ENCODE measurements at places on chromosomes 16 and 17. TPM values are rescaled to one million over a fixed set of nuclear protein-coding genes. Genes with fewer than 3 reads are reported as not detected.
A peak's percentile ranks its signal among the peaks of the same experiment; 100 is the strongest.

GRCh38 chr16:61590577-61590976 is 445.7 kb downstream of the CDH8 start:
- no peak overlapping the region for H3K4me3 ChIP-seq
- peaks cover 2% of the 10 kb centered on the region for H3K27me3 ChIP-seq
- H3K36me3 ChIP-seq: no peaks in the 10 kb centered on the region
- no peak for DNase-seq
- H3K27ac ChIP-seq: no peak overlapping the region
- no peaks in the 10 kb centered on the region for H3K4me1 ChIP-seq

GRCh38 chr17:47277921-47278320 is 24.3 kb downstream of the ITGB3 start:
- H3K27me3 ChIP-seq: no peaks in the 10 kb centered on the region
- H3K27ac ChIP-seq: peak overlapping the region; percentile 100
- H3K4me3 ChIP-seq: no peak overlapping the region
- no peak for DNase-seq
- no peaks in the 10 kb centered on the region for H3K36me3 ChIP-seq
- peaks cover 64% of the 10 kb centered on the region for H3K4me1 ChIP-seq

GRCh38 chr17:80419255-80419654 is 4.3 kb downstream of the ENDOV start:
- DNase-seq: no peak
- H3K4me3 ChIP-seq: no peak overlapping the region
- no peaks in the 10 kb centered on the region for H3K27me3 ChIP-seq

DNA sequence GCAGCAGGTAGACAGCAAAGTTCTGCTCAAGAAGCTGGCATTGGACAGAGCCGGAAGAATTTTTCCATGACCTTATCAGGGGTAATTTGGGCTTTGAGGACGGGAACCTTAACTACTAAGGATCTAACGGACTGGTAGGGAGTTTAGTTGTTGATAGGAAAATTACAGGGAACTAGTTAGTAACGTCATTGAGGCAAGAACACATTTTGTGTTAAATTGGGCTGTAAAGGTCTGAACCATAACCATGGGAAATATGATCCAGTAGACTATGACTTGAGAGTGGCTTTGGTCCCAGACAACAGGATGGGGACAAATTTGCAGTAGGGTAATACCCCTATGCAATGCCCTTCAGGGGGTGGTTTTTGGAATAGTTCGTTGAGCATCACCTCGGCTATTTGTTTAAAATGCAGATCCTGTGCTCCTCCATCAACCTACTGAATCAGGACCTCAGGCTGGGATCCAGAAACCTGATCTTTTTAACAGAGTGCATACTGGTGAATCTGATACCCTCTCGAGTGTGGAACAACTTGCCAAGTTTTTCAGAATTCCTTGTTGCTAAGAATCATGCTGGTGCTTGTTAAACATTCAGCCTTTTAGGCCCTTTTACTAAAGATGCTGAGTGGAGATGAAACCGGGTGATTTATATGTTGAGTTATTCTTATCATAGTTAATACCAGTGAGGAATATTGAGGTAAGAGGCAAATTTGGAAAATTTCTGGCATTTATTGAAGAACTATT is 255.1 kb downstream of the MAP2K6 start:
- no peak for DNase-seq
- no peaks in the 10 kb centered on the region for H3K4me1 ChIP-seq
- no peaks in the 10 kb centered on the region for H3K27me3 ChIP-seq
- no peaks in the 10 kb centered on the region for H3K36me3 ChIP-seq
- H3K27ac ChIP-seq: no peak overlapping the region

DNA sequence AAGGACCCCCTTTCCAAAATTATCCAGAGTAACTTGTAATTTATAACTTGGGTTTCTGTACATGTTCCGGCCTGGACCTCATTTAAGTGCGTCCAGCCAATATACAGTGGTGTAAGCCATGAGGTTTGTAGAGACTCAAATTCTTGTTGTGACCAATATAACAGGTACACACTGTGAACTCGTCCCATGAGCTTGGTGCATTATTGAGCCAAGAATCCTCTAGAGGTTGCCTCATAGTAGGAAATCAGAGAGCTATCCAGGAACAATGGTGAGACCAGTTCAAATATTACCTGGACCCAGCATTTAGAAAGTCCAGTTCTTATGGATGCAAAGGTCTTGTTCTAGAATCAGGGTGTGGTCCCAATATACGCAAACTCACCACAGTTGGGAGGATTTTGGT is 138.2 kb downstream of the NPIPB5 start:
- no peak overlapping the region for H3K4me3 ChIP-seq
- H3K36me3 ChIP-seq: no peaks in the 10 kb centered on the region
- no peak overlapping the region for H3K27ac ChIP-seq
- no peak for DNase-seq
- peaks cover 7% of the 10 kb centered on the region for H3K27me3 ChIP-seq

- peaks cover 3% of the 10 kb centered on the region for H3K27me3 ChIP-seq
- H3K36me3 ChIP-seq: no peaks in the 10 kb centered on the region
- no peak for DNase-seq
- no peak overlapping the region for H3K27ac ChIP-seq
Measured at GRCh38 chr16:26649381-26650045, 417.2 kb upstream of the C16orf82 start.

DNA sequence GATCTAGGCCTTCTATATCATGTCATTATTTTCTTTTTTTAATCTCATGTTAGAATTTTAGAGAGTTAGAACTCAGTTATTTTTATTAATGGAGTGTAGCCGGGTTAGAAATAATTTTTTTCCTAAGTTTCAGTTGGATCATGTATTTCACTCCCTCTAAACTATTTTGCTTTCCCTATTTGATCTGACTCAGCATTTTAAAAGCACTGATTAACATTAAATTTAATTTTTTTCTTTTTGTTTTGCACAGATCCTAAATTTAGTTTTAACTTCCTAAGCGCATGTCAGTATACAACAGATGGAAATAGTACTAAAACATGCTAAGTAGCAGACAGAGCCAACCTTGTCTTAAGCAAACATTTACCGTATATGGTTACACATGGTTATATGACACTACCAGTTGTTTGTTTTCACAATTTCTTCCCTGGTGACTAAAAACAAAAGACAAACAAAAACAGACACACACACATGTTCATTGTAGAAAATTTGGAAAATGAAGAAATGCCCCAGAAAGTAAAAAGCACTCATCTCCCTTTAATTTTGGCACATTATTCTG is 33.6 kb upstream of the RAB11FIP4 start:
- DNase-seq: no peak
- no peak overlapping the region for H3K27ac ChIP-seq
- no peaks in the 10 kb centered on the region for H3K4me1 ChIP-seq
- no peak overlapping the region for H3K4me3 ChIP-seq

DNA sequence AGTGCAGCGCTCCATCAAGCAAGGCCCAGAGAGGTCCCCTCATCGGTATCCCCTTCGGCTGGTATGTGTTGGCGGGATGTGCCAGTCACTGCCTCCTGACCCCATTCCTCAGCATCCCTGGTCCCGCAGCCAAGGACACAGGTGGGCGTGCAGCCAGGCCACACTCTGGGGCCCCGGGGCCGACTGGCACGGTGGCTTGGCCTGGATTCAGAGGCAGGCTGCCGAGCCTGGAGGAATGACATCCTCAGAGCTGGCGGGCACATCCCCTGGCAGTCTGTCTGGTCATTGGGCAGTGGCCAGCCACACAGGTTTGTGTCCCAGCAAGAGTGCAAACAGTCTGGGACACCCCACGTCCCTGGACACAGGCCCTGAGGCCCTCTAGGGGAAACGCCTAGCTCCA is 111.1 kb downstream of the SDK2 start:
- no peaks in the 10 kb centered on the region for H3K27me3 ChIP-seq
- H3K4me1 ChIP-seq: peaks cover 31% of the 10 kb centered on the region
- no peak for DNase-seq
- H3K27ac ChIP-seq: no peak overlapping the region
- no peaks in the 10 kb centered on the region for H3K36me3 ChIP-seq

DNA sequence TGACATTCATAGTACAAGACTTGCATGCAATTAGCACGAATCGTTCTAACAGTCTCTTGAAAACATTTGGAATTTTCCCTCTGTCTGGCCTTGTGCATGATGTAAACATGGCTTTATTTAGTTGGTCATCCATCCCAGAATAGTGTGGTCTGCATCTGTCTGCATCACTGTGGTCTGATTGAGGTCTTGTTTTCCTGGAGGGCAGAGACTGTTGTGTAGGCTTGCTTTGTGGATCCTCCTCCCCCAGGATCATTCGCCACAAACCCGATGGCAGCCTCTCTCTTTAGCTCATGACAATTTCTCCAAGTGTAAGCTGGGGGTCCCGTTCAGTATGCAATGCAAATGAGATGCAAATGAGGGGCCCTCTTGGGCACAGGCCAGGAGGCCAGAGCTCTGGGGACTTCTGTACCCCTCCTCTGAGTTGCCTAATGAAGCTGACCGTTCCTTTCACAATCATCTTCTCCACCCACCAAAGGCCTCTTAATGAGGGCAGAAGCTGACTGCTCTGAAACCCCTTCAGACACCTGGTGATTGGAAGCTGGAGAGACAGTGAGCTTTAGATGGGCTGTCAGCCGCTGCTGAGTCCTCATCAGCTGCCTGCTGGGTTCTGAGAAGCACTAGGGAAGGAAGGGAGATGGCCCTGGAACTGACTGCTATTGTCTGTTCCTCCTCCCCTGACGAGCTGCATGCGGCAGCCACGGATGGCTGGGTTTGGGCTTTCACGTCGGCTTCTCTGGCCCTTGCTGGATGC is 201.2 kb upstream of the CACNG3 start:
- no peaks in the 10 kb centered on the region for H3K36me3 ChIP-seq
- no peak overlapping the region for H3K27ac ChIP-seq
- H3K4me3 ChIP-seq: no peak overlapping the region
- DNase-seq: no peak
- H3K4me1 ChIP-seq: no peaks in the 10 kb centered on the region

- peaks cover 67% of the 10 kb centered on the region for H3K4me1 ChIP-seq
- H3K27me3 ChIP-seq: no peaks in the 10 kb centered on the region
- H3K4me3 ChIP-seq: peak overlapping the region; percentile 19
- no peaks in the 10 kb centered on the region for H3K36me3 ChIP-seq
- DNase-seq: no peak
- H3K27ac ChIP-seq: peak overlapping the region; percentile 91
Measured at GRCh38 chr17:78736526-78737079, 45.5 kb downstream of the CYTH1 start.

- no peaks in the 10 kb centered on the region for H3K27me3 ChIP-seq
- no peak overlapping the region for H3K4me3 ChIP-seq
- no peak overlapping the region for H3K27ac ChIP-seq
- DNase-seq: no peak
Measured at GRCh38 chr16:2500918-2501750, 12.6 kb upstream of the ATP6V0C start.

- H3K4me3 ChIP-seq: peak overlapping the region; percentile 79
- peaks cover 4% of the 10 kb centered on the region for H3K36me3 ChIP-seq
- H3K27ac ChIP-seq: peak overlapping the region; percentile 28
- no peaks in the 10 kb centered on the region for H3K27me3 ChIP-seq
- no peak for DNase-seq
- peaks cover 25% of the 10 kb centered on the region for H3K4me1 ChIP-seq
Measured at GRCh38 chr16:4537376-4538343, 913 bp downstream of the CDIP1 start.

DNA sequence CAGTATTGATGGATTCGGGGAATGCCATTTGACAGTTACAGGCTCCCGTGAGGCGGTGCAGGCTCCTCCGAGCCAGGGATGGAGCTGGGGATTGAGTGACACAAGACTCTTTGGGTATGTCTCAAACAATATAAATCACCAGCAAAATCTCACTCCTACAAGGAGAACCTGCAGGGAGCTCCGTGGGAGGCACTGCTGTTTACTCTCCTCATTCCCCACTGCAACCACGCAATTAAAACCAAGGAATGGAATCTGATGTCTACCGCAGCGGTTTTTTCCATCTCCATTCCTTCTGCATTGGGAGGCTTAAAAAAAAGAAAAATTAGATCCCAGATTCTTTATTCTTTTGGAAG is 157.9 kb downstream of the WWOX start:
- peak overlapping the region; percentile 9 for H3K4me3 ChIP-seq
- H3K36me3 ChIP-seq: no peaks in the 10 kb centered on the region
- peaks cover 30% of the 10 kb centered on the region for H3K4me1 ChIP-seq

DNA sequence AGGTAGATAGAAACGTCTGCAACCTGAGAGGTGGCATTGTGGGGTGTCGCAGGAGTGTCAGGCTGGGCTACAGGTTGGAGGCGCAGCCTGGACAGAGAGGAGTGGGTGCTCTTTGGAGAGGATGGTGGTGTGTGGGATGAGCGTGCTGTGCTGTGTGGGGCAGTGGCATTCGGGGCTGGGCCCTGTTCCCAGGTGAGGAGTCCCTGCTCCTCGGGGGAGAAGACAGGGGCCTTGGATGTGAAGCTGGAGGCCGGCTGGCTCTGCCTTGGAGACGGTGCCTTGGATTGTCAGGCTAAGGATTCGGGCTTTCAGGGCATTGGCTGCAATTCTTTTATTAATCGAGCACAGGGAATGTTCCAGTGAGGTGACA is 69.3 kb downstream of the BANP start:
- peaks cover 16% of the 10 kb centered on the region for H3K36me3 ChIP-seq
- no peak overlapping the region for H3K4me3 ChIP-seq
- no peak overlapping the region for H3K27ac ChIP-seq
- H3K27me3 ChIP-seq: no peaks in the 10 kb centered on the region

DNA sequence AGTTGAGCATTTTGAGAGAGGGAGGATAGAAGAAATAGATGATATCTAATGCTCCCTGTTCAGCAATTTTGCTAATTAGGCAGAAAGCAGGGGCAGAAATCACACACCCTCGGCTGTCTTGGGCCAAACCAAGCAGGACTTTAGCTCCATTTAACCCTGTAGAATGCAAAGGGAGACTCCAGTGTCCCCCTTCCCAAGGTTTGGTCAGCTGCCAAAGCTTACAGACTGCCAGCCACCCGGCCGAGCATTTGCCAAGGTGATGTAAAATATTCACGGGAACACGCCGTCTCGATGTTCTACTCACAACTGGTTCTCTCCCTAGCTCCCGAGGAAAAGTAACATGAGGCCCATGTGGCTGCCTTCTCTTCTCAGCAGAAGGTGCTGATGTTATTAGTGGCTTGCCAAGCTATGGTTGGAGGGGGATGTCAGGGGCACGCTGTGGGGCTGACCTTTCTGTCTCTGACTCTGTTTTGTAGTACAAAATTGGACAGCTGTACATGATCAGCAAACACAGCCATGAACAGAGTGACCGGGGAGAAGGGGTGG is 155.3 kb downstream of the PITPNC1 start:
- H3K4me3 ChIP-seq: no peak overlapping the region
- H3K27me3 ChIP-seq: no peaks in the 10 kb centered on the region
- H3K4me1 ChIP-seq: peaks cover 16% of the 10 kb centered on the region
- DNase-seq: no peak

GRCh38 chr16:88634141-88634993 is 4.0 kb upstream of the IL17C start:
- no peak for DNase-seq
- H3K27me3 ChIP-seq: peaks cover 4% of the 10 kb centered on the region
- H3K36me3 ChIP-seq: peaks cover 6% of the 10 kb centered on the region
- H3K4me3 ChIP-seq: peak overlapping the region; percentile 56

TNFRSF17 gene
- total RNA-seq: not detected

KRT27 gene
- not detected for total RNA-seq

SHCBP1 gene
- 6.4 TPM for total RNA-seq

TM4SF5 gene
- not detected for total RNA-seq

SLC9A5 gene
- total RNA-seq: 3.4 TPM
